ENCODE measurements at places on chromosomes 1 and 21.

DNA sequence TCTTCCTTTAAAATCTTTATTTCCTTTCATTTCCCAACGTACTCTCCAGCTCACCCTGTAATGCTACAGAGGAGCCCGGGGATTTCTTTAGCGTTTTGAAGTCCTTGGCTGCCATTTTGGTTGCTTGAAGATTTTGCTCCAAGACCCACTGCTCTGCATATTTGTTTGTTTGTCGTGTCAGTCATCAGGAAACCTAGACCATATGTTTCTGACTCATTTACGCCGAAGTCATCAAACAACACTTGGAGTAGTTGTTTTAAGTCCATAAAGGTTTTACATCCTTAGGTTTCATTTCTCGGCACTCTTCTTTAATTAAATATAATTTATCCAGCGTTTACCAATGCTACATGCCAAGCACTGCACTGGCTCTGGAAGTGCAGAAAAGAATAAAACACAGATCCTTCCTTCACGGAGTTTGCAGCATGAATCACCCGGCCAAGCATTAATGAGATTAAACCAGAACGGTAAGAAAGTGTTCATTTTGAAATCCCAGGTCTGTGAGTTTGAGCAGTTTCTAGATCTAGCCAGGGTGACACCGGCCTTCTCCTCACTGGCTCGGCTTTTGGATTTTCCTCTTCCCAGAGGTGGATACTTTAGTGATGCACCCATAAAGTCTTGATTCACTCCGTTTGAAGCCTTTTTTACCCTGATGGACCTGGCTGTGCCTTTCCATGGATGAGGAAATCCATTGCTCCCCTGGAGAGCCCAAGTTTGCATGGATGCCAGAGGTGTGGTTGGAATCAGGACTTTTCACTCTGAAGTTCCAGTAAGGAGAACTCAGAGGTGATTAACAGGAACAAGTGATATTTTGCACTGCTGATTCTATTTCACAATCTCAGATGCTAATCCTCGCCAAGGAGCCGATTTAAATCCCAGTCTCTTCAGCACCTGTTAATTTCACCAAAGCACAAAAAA, 109.3 kb downstream of the KAZN start:
- no peak for DNase-seq

GRCh38 chr1:189628857-189629256, 848.8 kb downstream of the BRINP3 start:
- DNase-seq, result no peak

GRCh38 chr1:2189459-2190425, 4.8 kb downstream of the FAAP20 start:
- peak; percentile 62 for DNase-seq

GRCh38 chr1:39087435-39087834, 61.3 kb downstream of the NDUFS5 start:
- DNase-seq, result no peak

DNA sequence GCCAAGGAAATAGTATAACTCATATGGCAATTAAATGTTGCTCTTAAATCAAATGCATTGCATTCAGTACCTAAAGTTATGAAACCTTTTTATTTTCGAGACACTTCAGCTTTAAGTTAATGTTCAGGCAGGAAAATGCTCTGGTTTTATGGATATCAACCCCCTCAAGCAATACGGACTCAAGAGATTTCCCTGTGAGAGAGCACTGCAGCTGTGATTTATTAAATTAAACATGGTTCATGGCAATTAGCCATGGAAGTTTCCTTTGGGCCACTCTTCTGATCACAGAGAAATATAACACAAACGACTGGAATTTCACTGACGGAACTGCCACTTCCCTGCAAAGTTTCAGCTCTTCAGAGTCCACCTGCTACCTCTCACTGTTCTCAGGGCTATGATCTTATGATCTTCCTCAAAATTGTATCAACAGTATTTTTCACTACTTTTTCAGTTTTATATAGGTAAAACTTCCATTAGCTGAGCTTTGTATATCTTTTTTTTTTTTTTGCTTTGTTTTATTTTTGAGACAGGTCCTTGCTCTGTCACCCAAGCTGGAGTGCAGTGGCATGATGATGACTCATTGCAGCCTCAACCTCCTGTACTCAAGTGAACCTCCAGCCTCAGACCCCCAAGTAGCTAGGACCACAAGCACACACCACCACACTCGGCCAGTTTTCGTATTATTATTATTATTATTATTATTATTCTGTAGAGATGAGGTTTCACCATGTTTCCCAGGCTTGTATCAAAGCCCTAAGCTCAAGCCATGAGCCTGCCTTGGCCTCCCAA, 923.1 kb upstream of the TMPRSS15 start:
- no peak for DNase-seq

Data from stimulated activated CD8-positive, alpha-beta memory T cell treated with anti-CD3 and anti-CD28 coated beads, Interleukin-4, amount 100 ng/mL, for 1 hour (primary cell).